A549 treated with GW870086 at 1 μM for 4 hours (cell line): ENCODE measurements at places on chromosomes 16 and 17. TPM values are rescaled to one million over a fixed set of nuclear protein-coding genes. Genes with fewer than 3 reads are reported as not detected.

DNAI2 gene
- not detected in 5 replicates for total RNA-seq

TP53TG3F gene
- 0.07 to 0.14 TPM in 2 of 5 replicates, not detected in the others for total RNA-seq

ACSM2B gene
- total RNA-seq, result not detected in 5 replicates

KRTAP2-2 gene
- total RNA-seq, result not detected in 5 replicates

AOC2 gene
- total RNA-seq, result 1.8 to 2.3 TPM (median 1.9 TPM) in 5 replicates

SDR42E1 gene
- 1.2 to 1.4 TPM (median 1.3 TPM) in 5 replicates for total RNA-seq

ALOX12B gene
- total RNA-seq, result 1.3 to 1.8 TPM (median 1.6 TPM) in 5 replicates

ALKBH5 gene
- total RNA-seq, result 47.1 to 54.5 TPM (median 51.4 TPM) in 5 replicates

DHX58 gene
- total RNA-seq, result 0.18 to 0.69 TPM (median 0.51 TPM) in 5 replicates

TEPSIN gene
- total RNA-seq, result 17.6 to 27.7 TPM (median 25.6 TPM) in 5 replicates

NUP85 gene
- total RNA-seq, result 92.5 to 107 TPM (median 99.5 TPM) in 5 replicates

ZNF594 gene
- total RNA-seq, result 0.99 to 1.7 TPM (median 1.5 TPM) in 5 replicates
